Stimulated activated CD8-positive, alpha-beta memory T cell treated with anti-CD3 and anti-CD28 coated beads, Interleukin-2, amount 100 ng/mL, for 1 hour (primary cell): ENCODE measurements at places on chromosomes 11 and 22.

- DNase-seq = no peak
Observed at GRCh38 chr22:24355574-24355973, 71.8 kb upstream of the ADORA2A start.

- no peak for DNase-seq
Observed at GRCh38 chr22:31575190-31575589, 78.9 kb downstream of the SFI1 start.

DNA sequence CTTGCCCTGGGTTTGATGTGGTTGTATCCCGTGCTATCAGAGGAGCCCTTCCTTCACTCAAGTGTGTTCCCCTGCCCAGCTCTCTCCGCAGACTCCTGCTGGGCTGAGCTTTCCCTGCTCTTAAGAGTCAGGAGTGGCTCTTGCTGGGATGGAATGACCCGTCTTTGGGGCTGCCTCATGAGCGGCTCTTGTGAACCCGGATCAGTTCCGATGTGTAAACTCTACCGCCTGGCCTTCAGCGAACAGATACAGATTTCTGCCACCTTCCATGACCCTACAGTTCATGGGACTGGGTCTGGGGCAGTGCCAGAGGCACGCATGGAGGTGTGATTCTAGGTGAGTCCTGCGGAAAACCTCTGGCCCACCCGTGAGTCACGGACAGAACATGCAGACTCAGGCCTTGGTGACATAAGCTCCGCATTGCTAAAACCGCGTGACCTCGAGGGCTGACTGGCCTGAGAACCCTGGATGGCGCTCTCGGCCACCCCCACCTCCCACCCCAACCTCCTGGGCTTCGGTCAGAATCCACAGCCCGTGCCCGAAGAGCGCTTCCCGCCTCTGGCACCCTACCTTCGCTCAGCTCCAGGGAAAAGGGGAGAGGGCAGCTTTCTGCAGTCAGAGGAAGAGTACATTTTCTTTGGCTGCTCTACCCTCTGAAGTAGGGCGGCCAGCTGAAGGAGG lies 1.3 kb upstream of the ZBTB16 start:
- no peak for DNase-seq

GRCh38 chr11:105553025-105553424 lies 56.8 kb upstream of the GRIA4 start:
- DNase-seq = no peak

DNA sequence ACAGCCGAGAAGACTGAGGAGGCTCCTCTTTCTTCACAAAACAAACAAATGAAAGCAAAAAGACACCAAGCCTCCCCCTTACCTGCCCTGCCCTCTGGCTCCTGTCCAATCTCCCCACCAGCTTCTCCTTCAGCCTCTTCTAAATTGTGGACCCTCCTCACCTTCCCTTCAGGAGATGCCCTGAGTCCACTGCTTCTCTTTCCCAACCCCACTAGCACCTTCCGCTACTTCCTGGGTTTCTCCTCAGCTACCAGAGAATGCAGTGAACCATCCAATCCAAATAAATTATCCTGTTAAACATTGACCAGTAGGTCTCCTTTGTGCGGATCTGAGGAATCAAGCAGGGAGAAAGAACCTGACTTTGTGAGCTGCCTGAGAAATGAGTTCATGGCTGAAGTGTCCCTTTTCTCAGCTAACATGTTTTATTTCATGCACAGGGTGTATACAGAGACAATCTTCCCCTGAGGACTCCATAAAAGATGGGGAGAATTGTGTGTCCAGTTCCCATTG lies 63.2 kb upstream of the VPREB1 start:
- DNase-seq = no peak

DNA sequence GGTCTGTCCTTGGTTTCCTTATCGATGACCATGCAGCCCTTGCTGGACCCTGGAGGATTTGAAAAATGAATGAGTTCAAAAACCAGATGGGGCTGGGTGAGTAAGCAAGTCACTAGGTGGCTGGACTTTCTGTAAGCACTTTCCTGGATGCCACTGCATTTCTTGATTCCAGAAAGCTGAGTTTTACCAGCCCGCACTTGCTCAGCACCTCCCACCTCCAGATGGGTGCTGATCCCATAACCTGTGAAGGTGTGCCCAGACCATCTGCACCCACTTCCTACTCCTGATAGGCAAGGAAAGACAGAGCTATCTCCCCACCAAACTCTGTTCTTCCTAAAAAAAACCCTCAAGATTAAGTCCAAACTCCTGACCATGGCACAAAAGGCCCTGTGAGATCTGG lies 21.1 kb downstream of the ASCC2 start:
- no peak for DNase-seq

- DNase-seq = no peak
Observed at GRCh38 chr11:130629039-130629438, 180.6 kb downstream of the ADAMTS15 start.

GRCh38 chr11:34318111-34319037 lies 39.4 kb downstream of the ABTB2 start:
- DNase-seq = no peak

GRCh38 chr11:44804449-44805437 lies 78.0 kb downstream of the TSPAN18 start:
- no peak for DNase-seq
